Fibroblast of lung (primary cell): ENCODE measurements at places on chromosomes 11 and 22. TPM values are rescaled to one million over a fixed set of nuclear protein-coding genes. Genes with fewer than 3 reads are reported as not detected.

The CNIH2 gene
- total RNA-seq: 0.17 TPM in 1 of 2 replicates, not detected in the other

The KCNK7 gene
- under 0.01 TPM in 1 of 2 replicates, not detected in the other for total RNA-seq

The TPBGL gene
- under 0.01 TPM in 1 of 2 replicates, not detected in the other for total RNA-seq

The SPON1 gene
- 3.5 and 30.6 TPM in 2 replicates for total RNA-seq

The BTG4 gene
- under 0.01 and 0.33 TPM in 2 replicates for total RNA-seq
